HT-29 (cell line): ENCODE measurements at places on chromosomes 16 and 17. TPM values are rescaled to one million over a fixed set of nuclear protein-coding genes. Genes with fewer than 3 reads are reported as not detected.

KRTAP1-5 gene
- not detected in 2 replicates for total RNA-seq

KRTAP9-2 gene
- not detected in 2 replicates for total RNA-seq

AFMID gene
- 36.6 and 45.1 TPM in 2 replicates for total RNA-seq

KLHL36 gene
- total RNA-seq, result 64.9 and 70.1 TPM in 2 replicates

HOXB5 gene
- 7.5 and 8.2 TPM in 2 replicates for total RNA-seq

OR3A1 gene
- not detected in 2 replicates for total RNA-seq

DPEP2 gene
- total RNA-seq, result not detected in 2 replicates

NOG gene
- not detected in 2 replicates for total RNA-seq

PRR29 gene
- 0.10 TPM in 1 of 2 replicates, not detected in the other for total RNA-seq

MGRN1 gene
- 27.4 and 31.3 TPM in 2 replicates for total RNA-seq

GPR139 gene
- total RNA-seq, result not detected in 2 replicates

NAE1 gene
- total RNA-seq, result 28.7 and 38.5 TPM in 2 replicates

WFIKKN1 gene
- 0.74 and 1.1 TPM in 2 replicates for total RNA-seq

DNA sequence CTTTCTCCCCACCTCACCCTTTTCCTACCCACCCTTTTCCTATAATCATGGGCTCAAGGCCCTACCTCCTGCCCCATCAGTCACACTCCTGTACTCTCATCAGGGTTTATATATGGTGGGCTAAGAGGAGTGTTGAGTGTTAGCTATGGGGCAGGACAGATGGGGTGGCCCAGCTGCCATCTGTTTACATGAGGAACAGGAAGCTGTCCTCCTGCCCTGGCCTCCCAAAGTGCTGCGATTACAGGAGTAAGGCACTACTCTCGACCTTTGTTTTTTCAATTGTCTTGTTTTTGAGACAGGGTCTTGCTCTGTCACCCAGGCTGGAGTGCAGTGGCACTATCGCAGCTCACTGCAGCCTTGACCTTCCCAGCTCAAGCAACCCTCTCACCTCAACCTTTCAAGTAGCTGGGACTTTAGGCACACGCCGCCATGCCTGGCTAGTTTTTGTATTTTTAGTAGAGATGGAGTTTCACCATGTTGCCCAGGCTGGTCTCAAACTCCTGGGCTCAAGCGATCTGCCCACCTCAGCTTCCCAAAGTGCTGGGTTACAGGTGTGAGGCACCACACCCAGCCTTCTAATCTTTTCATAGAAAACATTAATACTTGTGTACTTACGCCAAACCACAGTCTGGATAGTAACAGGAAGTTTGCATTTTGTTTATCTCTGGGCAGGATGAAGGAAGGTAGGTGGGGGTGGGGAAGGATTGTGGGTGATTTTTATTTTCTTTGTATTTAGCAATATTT lies 1.6 kb downstream of the TRADD start:
- peak; percentile 38 for DNase-seq

DNA sequence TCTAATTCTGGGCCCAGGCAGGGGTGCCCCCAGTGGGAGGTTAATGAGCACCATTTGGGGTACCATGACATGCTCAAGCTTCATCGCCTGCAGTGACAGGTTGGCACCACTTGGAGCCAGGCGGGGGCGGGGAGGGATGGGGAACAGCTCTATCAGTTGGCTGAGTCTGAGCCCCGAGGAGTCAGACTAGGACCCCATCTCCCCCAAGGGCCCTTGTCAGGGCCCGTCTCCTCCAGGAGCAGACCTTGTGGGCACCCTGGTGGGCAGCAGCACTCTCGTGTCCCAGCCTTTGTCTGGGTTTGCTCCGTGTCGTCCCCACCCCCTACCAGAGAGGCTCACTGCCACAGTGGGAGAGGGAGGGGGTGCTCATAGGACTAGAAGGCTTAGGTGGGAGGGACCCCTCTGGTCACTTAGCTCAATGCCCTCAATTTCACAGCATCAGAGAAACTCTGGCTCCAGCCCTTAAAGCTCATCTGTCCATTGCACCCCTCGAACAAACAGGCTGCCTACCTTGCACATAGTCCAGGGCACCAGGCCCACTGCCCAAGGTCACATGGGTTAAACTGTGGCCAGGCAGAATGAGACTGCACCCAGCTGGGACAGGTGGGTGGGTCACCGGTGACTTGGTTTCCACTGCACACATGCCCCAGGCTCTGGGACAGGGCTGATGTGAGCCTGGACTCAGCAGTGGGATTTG lies 4.1 kb downstream of the PPP1R9B start:
- no peak for DNase-seq

DNA sequence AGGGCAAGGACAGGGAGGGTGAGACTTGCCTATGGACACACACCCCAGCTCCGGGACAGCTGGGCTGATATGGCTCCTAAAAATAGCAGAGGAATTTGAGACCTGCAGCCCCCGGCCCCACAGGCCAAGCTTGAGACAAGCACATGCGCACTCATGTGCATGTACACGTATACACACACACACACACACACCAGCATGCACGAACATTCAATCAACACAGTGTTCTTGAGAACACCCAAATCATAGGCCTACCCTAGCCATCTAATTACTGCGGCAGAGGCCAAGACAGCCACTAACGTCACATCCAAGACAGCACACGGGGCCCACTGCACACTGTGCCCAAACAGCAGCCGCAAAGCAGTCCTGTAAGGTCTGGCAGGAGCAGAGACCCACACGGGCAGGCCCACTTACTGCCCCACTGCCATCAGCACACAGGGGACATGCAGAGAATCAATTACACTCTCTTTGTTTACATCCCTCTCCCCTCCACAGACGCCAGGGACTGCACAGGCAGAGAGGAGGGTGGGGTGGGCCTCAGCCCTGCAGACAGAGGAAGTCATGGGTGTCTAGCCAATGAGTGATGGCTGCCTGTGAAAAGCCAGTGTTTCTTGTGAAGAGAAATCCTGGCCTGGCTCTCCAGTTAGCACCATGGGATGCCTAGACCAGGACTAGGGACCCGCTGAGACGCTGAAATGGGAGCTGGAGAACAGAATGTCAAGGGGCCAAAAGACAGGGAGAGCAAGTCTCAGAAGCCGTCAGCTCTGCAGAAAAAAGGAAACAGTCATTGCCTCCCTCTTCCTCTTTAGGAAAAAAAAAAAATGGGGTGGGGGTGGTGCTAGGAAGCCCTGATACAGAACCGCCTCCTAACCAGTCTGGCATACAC lies 39.3 kb downstream of the MYO18A start:
- no peak for DNase-seq

- DNase-seq, result no peak
Observed at GRCh38 chr16:58428621-58429542, 36.6 kb downstream of the GINS3 start.

GRCh38 chr17:282912-283882 lies 69.4 kb downstream of the RPH3AL start:
- no peak for DNase-seq

DNA sequence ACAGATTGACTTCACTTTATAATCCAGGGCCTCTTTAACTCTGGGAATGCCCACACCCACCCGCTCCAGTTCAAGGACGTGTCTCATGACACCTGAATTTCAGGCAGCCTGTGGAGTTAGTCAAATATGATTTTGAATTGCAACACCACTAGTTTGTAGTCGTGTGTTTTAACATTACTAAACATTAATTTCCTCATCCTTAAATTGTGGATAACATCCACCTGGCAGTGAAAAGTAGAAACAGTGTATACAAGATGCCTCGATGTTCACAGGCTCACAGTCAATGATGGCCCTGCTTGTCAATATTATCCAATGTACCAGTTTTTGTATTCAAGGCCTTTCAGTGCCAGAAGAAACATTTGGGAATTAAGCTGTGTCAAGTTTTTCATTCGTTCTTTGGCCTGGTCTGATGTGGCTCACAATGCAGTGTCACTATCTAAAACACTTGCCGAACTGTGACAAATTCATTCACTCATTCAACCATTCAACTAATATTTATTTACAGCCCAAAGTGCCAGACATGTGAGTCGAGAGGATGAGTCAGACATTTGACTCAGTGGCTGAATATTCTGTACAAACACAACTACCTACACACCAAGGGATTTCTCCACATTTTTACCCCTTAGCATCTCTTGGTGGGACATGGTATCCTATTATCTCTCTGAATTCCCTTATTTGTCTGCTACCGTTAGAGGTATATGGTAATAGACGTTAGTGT lies 1.4 kb downstream of the MEIOB start:
- DNase-seq, result no peak

GRCh38 chr16:69150146-69150865 lies 17.9 kb downstream of the UTP4 start:
- DNase-seq, result peak; percentile 82

- no peak for DNase-seq
Observed at GRCh38 chr16:74524926-74525325, 82.0 kb downstream of the GLG1 start.

- DNase-seq, result peak; percentile 67
Observed at GRCh38 chr17:69246726-69247375, 18.2 kb upstream of the ABCA10 start.

DNA sequence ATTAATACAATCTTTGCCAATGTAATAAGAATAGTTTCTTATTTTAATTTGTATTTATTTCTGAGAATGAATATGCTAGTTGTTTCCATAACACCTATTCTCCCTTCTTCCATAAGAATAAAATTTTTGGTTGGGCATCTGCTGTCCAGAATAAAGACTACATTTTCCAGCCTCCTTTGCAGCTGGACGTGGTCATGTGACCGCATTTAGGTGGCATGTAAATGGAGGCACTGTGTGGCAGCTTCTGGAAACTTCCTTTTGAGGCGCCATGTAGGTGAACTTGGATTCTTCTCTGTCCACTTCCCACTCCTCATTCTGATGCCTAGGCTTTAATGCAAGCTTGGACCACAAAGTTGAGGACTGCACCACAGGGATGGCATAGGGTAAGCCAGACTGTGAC lies 215.4 kb upstream of the AXIN2 start:
- DNase-seq, result no peak

GRCh38 chr17:82106688-82107305 lies 8.8 kb upstream of the FASN start:
- no peak for DNase-seq

DNA sequence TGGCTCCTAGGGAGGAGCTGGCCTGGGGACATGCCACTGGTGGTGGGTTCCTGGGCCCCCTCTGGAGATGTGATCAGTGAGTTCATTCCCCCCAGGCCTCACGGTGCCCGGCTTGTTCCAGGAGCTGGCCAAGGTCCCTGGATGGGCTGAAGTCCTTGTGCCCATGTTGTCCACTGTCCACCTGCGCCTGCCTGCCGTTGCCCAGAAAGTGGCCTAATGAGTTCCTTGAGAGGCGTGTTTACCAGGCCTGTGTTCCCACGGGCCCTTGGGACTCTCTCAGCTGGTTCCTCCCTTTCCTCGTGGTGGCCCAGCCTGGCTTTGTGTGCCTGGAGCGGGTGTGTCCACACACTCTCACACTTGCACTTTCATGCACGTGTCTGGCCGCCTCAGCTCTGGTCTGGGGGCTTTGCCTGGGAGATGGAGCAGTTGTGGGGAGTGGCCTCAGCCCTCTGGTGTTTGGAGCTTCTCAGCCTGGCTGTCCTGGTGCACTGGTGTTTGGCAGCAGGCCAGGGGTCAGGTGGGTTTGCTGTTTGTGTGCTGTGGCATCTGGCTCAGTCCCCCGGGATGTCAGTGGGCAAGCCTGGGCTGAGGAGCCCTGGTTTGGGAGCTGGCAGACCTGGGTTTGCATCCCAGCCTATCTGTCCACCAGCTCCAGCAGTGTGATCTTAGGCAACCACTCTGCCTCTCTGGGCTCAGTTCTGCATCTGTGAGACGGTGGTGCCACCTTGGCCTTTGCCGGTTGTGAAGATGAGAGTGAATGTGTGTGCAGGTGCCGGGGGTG lies 18.0 kb downstream of the ADCY7 start:
- DNase-seq, result no peak

- DNase-seq, result no peak
Observed at GRCh38 chr16:13113741-13114140, 212.3 kb downstream of the SHISA9 start.

- no peak for DNase-seq
Observed at GRCh38 chr17:59372138-59372751, 40.8 kb downstream of the YPEL2 start.

DNA sequence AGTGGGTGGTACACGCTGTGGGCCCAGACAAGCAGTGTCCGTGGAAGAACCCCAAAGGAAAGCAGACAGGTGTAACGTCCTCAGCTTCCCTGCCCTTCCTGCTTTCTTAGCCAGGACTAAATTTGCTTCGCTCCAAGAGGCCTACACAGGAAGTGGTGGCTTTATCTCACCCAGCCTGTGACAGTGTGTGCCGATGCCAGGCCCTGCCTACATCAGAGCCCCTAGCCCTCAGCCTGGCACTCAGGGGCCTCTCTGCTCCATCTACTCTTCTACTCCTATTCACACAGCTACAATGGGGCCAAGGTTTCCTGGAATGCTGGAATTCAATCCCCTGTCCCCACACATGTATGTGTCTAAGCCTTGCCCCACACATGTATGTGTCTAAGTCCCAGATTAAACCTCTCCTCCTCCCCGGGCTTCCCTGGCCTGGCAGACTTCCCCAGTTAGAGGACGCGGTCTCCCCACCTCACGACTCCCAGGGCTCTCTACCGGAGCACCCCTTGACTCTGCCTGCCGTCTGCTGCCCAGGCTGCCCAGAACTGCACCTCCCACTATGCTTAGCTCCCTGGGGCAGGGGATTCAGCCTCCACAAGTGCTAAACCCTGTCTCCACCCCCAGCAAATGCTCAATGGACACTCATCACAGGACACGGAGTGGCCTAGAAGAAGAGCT lies 8.2 kb downstream of the PGAP3 start:
- no peak for DNase-seq

GRCh38 chr16:84854759-84855158 lies 35.0 kb downstream of the CRISPLD2 start:
- no peak for DNase-seq

GRCh38 chr17:44917456-44917855 lies 2.2 kb upstream of the GFAP start:
- no peak for DNase-seq

GRCh38 chr16:1469693-1470201 lies 5.1 kb downstream of the CLCN7 start:
- DNase-seq, result no peak

GRCh38 chr16:84661418-84662060 lies 13.2 kb downstream of the KLHL36 start:
- DNase-seq, result no peak

DNA sequence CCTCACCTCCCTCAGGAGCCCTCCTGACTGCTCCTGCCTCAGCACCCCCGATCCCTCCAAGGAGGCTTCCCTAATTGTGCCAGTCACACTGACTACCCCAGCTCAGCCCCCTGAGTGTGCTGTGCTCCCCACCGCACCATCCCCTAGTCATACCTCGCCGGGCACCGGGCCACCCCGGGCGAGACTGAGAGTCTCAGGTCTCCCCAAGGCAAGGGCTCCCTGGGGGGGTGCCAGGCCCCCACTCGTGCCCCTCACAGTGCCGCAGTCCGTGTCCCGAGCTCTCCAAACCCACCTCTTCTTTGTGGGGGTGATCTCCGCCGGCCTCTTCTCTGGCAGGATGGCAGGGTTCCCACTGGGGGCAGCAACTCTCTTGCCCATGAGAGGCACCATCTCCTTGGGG lies 3.2 kb downstream of the TRPV3 start:
- no peak for DNase-seq

- no peak for DNase-seq
Observed at GRCh38 chr16:23482778-23483177, 27.5 kb downstream of the GGA2 start.

GRCh38 chr16:22075043-22075757 lies 17.1 kb upstream of the VWA3A start:
- no peak for DNase-seq

GRCh38 chr17:37750768-37751475 lies 6.1 kb upstream of the HNF1B start:
- DNase-seq, result no peak
